Transverse colon (tissue), 4 donors: ENCODE measurements at places on chromosomes 12 and 14. TPM values are rescaled to one million over a fixed set of nuclear protein-coding genes. Genes with fewer than 3 reads are reported as not detected.

Gene RBMS2
- 55.1 TPM for total RNA-seq

DNA sequence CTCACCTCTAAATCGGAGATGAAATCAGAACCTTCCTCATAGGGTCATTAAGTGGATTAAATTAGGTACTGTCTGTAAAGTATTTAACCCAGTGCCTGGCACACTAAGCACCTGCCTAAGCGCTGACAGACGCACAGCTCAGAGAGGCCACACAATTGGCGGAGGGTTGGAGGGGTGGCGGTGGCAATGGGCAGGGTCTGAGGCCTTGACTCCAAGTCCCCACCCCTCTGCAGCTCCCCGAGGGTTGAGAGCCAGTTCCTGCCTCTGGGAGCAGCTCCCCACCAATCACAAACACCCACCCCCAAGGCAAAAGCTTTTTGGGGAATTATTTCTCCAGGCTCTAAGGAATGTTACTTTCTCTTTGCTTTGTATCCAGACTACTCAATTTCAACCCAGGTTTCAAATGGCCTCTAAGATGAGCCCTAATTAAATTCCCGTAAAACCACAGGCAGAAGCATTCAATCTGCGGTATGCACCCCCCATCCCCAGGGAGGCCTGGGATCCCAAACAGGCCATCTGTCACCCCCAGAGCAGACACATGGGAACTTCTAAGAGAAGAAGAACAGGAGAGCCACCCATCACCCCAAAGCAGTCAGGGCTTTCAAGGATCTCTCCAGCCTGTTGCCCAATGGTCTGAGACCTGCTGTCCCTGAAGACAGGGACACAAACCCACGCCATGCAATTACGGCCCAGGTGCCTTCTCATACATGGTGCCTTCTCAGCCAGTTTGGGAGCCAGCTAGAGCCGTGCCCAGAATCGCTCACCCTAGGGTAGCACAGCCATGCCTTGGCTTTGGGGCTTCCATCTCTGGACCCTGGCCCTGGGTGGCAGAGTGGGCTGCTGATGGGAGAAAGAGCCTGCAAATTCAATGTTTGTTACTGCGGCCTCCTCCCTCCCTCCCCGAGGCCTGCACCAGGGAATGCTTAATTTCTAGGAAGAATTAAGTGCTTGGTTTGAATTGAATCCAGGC is 66.1 kb downstream of the CHGA start:
- no peak for DNase-seq

DNA sequence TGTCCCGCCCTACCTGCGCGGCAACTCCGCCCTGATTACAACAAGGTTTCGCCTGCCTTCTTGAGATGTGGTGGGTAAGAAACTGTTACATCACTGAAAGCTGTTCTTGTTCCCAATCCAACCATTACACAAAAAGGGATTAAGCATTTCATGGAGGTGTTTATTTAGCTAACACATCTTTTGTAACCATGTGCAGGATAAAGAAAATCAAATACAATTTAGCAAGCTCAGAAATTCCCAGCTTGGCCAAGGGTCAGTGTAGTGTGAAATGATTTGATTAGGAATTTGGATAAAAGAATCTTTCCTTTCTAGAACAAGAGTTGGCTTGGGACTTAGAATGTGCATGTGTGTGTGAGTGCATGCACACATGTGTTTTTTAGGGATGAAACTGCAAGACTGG is 6.3 kb downstream of the FOXN4 start:
- DNase-seq = no peak

DNA sequence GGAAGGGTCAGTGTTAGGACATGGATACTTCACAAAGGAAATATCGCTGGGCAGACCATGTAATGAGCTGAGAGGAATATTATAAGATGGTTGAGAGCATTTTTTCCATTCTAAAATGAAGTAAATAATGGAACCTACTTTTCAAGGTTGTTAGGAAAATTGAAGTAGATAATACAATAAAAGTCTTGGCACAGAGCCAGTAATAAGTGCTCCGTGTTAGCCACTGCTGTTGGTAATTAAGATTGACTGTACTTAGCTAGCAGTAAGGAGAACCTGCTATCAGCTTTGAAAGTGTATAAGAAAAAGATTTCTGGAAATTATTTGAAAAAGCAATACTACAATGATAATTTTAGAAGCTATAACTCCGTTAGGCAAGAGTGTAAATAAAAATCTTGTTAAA is 77.6 kb downstream of the SCAF11 start:
- no peak for DNase-seq

GRCh38 chr12:92547906-92548305 is 154.9 kb upstream of the PLEKHG7 start:
- DNase-seq = no peak

Gene CDKN3
- 3.0 TPM for total RNA-seq

DNA sequence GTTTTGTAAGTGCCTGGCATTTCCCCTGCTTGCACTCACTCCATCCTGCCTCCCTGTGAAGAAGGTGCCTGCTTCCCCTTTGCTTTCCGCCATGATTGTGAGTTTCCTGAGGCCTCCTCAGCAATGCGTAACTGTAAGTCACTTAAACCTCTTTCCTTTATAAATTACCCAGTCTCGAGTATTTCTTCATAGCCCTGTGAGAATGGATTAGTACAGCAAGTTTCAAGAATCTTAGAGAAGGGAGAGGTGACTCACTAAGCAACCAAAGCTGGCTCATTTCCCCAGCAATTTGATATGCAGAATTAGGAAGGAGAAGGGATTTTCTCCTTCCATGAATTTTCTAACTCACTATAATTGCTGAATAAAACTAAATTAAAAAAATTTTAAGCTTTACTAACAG is 251.0 kb upstream of the FOXG1 start:
- DNase-seq = no peak

- DNase-seq = no peak
Measured at GRCh38 chr12:694734-695503, 31.7 kb upstream of the NINJ2 start.

DNA sequence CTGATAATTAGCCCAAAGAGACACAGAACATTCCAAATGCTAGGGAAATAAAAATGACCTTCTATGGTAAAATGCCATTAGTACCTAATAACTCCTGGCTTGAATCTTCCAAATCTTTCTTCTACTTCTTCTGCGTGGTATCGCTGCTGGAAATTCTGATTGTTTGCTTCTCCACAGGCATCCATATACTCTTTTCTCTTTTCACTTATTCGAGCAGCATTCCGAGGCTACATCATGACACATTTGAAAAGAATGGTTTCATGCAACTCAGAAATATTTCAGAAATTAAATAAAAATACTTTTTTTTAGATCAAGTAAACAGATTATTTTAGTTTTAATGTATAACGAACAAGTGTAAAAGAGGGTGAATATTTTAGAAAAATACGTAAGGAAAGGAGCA is 18.9 kb downstream of the ZCCHC8 start:
- no peak for DNase-seq

Gene CRY1
- 71.8 TPM for total RNA-seq

DNA sequence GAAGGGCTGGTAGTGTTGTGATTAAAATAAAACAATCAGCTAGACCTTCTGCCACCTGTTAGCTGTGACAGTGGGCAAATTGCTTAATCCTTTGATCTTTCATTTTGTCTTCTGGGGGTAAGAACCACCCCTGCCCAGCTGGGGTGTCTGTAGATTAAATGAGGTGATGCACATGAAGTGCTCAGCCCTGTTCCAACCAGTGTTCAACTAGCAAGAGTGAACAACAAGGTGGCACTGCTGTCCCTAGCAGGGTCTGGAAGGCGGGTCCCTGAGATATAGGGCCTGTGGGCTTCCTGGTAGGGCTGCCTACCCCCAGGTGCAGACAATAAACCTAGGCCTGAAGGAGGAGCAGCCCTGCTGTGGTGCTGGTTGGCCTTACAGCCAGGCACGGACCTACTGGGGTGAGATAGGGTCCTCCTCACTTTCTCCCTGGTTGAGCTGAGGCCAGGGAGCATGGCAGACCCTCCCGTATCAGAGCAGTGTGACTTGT is 60.6 kb downstream of the ARL6IP4 start:
- no peak for DNase-seq

GRCh38 chr14:78967111-78967809 is 797.1 kb downstream of the NRXN3 start:
- no peak for DNase-seq

DNA sequence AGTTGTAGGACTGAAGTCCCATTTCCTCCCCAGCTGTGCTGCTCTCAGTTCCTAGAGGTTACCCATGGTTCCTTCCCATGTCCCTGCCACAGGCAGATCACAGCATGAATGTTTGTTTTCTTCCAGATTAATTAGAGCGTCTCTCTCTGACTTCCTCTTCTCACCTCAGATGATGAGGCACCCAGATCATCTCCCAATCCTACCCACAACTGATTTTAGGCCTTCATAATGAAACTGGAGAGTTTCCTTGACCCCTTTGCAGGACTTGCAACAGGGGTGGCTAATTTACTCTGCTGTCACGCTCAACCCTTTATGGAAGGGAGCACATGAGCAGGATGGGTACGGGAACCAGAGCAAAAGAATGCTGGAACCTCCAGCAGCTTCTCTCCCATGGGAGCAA is 32.1 kb upstream of the TXNRD1 start:
- no peak for DNase-seq

DNA sequence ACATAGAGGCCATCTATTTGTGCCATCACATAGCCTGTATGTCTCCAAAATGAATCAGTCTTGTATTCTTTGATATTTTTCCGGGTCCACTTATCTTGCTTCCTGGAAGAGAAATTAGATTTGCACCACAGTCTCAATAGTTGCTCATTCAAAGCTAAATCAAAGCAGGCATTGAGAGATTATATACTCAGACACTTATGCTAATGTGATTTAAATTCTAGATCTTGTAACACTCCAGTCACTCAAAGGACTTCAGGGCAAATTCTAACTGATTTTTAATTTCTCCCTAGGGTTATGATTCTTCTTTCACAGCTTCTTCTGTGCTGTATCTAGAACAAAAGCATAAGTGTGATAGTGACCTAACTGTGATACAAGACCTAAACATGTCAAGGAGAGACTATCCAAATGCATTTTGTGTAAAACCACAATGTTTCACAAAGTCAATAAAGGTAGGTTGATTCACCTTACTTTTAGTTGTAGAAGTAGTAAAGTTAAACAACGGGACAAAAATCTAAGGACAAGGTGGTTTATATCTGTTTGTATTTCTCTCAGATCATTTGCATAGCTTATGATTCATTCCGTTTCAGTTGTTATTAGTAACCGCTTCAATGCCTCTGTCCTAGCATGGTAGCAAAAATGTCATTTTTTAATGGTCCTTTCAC is 26.8 kb downstream of the PLBD1 start:
- DNase-seq = no peak

GRCh38 chr14:101131451-101131916 is 228.0 kb upstream of the RTL1 start:
- no peak for DNase-seq

- DNase-seq = no peak
Measured at GRCh38 chr12:56894698-56895368, 39.4 kb downstream of the SDR9C7 start.

Gene GALC
- 28.9 TPM for total RNA-seq

DNA sequence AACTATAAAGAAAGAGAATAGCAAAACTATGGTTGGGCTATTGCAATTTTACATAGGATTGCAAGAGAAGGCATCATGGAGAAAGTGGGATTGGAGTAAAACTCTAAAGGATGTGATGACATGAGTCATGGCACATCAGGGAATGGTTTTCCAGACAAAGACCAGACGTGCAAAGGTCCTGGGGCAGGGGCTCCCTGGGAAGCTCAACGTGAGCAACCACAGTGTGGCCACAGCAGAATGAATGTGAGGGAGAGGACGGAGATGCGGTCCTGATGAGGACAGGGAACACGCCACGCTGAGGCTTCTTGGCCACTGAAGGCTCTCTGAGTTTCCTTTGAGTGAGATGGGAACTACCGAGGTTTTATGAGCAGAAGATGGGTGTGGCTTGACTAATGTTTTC is 38.2 kb downstream of the FZD10 start:
- DNase-seq = no peak

Gene NKX2-1
- not detected for total RNA-seq

DNA sequence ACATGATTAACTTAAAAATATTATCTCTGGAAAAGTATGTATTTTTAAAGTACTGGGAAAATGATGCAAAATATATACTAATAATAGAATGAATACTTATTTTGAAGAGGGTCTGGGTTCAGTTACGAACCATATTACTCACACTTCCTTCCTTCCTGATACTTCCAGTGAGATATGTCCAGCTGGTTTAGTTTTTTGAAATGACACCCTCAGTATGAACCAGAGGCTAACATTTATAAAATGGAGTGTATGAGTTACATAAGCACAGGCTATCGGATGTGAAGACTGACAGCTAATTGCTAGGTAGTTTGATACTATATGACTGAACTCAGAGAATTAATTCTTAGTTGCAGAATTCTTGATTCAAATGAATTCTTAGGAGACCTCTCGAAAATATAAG is 122.9 kb downstream of the OTOGL start:
- no peak for DNase-seq

GRCh38 chr12:24460099-24460498 is 488.8 kb downstream of the BCAT1 start:
- DNase-seq = no peak

DNA sequence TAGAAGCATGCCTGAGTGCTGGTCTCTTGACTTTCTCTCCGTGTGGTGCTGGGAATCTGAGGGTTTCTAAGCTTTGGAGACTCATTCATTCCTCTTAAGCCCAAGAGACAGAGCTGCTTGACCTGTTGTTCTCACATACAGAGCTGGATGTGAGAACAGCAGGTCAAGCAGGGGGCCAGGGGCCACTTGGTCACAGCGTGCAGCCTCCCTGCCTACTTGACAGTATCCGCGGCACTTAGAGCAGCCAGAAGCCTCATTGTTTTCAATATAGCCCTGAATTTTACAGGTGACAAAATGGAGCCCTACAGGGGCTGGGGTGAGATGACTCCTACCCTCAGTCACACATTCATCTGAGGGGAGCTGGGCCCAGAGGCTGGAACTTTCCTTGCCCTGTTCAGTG is 88.9 kb downstream of the ESRRB start:
- DNase-seq = no peak

DNA sequence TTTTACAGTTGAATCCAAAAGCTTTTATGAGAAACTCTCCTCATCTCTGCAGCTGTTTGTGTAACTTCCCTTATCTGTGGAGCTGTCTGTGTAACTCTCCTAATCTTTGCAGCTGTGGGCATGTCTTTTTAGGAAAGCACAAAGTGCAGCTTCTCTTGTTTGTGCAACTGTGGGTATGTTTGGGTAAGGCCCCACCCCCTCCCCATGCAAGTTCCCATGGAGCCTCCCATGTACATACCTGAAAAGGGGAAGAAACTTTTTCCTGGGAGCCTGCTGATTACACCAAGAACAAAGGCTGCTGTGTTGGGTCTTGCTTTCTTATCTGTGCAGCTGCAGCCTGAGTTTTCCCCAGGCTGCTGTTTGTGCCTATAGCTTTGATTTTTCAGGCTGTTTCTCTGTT is 42.7 kb upstream of the CDKN3 start:
- DNase-seq = no peak

Gene RALGAPA1
- 122 TPM for total RNA-seq

Gene GPR84
- total RNA-seq = not detected

Gene LPAR5
- total RNA-seq = 30.3 TPM

GRCh38 chr12:58433959-58434358 is 486.3 kb downstream of the LRIG3 start:
- DNase-seq = no peak
